Activated T-cell treated with anti-CD3 and anti-CD28 coated beads for 4 hours (primary cell): ENCODE measurements at places on chromosomes 2 and 18.

- no peak for DNase-seq
Observed at GRCh38 chr18:36130039-36130831, 536 bp downstream of the ELP2 start.

- DNase-seq: no peak
Observed at GRCh38 chr18:11134940-11135339, 14.4 kb downstream of the PIEZO2 start.

- peak; percentile 69 for DNase-seq
Observed at GRCh38 chr2:135820003-135820618, 16.9 kb downstream of the LCT start.

DNA sequence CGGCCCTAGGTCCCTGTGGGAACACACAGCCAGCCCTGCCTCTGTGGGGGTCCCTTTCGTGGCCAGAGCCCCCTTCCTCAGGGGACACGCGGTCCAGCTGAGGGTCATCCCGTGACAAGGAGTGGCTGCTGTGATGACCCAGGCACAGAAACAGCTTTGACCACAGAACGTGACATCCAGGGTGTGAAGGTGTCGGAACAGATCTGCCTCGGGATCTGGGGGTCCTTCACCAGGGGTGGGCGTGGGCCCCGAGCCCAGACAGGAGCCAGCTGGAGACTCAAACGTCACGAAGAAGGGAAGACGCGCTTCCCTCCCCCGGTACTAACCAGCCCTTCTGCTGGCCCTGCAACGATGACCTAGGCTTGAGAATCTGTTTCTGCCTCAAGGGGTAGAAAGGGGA is 75.9 kb downstream of the NFATC1 start:
- DNase-seq: no peak

GRCh38 chr18:68940039-68940438 is 142.2 kb downstream of the CCDC102B start:
- DNase-seq: no peak

DNA sequence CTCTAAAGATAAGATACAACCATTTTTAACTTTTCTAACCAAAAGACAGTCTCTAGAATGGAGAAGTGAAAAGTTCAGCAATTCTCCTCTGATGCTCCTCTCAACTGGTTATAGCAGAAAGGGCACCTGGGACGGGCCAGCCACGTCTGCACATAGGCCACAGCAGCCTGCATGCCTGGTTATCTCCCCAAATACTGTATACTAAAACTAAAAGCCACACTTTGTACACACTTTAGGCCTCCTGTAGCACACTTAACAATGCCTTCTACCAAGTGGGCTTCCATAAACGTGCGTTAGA is 179.1 kb downstream of the ANKRD44 start:
- DNase-seq: no peak

- no peak for DNase-seq
Observed at GRCh38 chr2:9002637-9003365, 683 bp downstream of the MBOAT2 start.
